ENCODE measurements at places on chromosomes 5 and 9. TPM values are rescaled to one million over a fixed set of nuclear protein-coding genes. Genes with fewer than 3 reads are reported as not detected.

GRCh38 chr5:93017849-93018248, 563.2 kb downstream of the NR2F1-AS1 start:
- H3K36me3 ChIP-seq: no peaks in the 10 kb centered on the region
- no peak overlapping the region for H3K27ac ChIP-seq
- no peaks in the 10 kb centered on the region for H3K4me1 ChIP-seq
- no peak overlapping the region for H3K4me3 ChIP-seq
- DNase-seq: no peak

C5orf47 gene
- not detected for total RNA-seq

DNA sequence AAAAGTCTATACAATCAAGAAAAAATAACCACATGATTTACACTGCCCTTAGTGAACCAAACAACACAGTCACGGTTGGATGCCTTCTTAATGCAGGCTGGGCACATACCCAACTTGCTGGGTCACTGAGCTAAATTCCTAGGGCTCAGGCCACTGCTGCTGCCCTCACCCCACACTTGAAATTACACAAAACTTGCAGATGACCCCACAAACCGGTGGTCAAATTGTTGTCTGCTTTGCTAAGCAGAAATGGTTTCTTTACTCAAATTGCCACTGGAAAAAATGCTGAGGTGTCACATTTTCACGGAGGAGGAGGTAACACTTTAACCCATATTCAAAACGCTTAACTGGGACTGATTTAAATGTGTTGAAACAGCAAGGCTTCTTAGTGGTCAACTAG, 62.4 kb downstream of the HMHB1 start:
- H3K27ac ChIP-seq: no peak overlapping the region
- DNase-seq: no peak
- H3K27me3 ChIP-seq: no peaks in the 10 kb centered on the region
- no peaks in the 10 kb centered on the region for H3K4me1 ChIP-seq
- H3K36me3 ChIP-seq: no peaks in the 10 kb centered on the region

- no peaks in the 10 kb centered on the region for H3K27me3 ChIP-seq
- no peaks in the 10 kb centered on the region for H3K4me1 ChIP-seq
- H3K36me3 ChIP-seq: no peaks in the 10 kb centered on the region
- no peak for DNase-seq
These were observed 154.5 kb downstream of the ADAMTS12 start for GRCh38 chr5:33737284-33737683.

PLAC8L1 gene
- not detected for total RNA-seq

DNA sequence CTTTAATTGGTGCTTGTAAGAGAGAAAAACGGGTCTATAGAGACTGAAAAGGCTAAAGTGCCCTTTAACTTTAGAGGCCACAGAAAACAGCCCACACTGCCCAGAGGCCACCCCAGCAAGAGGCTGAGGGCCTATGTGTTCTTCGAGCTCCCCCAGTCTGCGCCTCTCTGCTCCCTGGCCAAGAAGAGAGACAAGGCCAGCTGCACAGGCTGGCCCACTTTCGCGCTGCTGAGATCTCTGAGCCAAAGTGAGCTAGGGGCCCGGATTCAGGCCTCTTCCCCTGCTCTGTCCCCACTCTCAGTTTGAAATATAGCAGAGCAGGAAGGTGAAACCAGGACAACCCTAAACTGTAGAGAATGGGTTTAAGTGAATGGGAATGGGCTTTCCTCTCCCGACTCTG, 132.0 kb upstream of the TRIM32 start:
- no peak overlapping the region for H3K4me3 ChIP-seq
- no peaks in the 10 kb centered on the region for H3K27me3 ChIP-seq
- H3K4me1 ChIP-seq: no peaks in the 10 kb centered on the region
- no peak for DNase-seq

DNA sequence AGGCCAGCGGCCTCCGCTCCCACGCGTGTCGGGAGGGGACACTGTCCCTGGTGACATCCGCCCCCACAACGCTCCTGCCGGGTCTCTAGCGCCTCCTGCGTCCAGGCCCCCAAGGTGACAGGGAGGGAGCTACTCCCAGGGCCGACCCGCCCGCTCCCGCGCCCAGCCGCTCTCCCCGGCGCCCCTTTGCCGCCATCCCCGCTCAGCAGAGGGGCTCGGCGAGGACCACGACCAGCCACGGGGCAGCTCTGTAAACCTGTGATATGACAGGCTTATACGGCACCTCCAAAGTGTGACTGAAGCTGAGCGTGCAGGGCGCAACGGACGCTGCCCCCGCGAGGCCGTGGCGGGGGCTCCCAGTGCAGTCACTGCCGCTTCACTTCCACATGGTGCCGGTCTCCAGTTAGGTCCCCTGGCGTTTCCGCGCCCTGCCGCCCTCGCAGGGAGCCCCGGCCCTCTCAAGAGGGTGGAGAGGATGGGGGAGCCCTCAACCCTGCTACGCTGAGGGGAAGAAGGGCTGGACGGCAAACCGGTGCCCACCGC, 978 bp upstream of the ADCY2 start:
- peak overlapping the region; percentile 72 for H3K4me3 ChIP-seq
- no peaks in the 10 kb centered on the region for H3K4me1 ChIP-seq
- H3K36me3 ChIP-seq: no peaks in the 10 kb centered on the region
- peak; percentile 76 for DNase-seq
- no peak overlapping the region for H3K27ac ChIP-seq

DNA sequence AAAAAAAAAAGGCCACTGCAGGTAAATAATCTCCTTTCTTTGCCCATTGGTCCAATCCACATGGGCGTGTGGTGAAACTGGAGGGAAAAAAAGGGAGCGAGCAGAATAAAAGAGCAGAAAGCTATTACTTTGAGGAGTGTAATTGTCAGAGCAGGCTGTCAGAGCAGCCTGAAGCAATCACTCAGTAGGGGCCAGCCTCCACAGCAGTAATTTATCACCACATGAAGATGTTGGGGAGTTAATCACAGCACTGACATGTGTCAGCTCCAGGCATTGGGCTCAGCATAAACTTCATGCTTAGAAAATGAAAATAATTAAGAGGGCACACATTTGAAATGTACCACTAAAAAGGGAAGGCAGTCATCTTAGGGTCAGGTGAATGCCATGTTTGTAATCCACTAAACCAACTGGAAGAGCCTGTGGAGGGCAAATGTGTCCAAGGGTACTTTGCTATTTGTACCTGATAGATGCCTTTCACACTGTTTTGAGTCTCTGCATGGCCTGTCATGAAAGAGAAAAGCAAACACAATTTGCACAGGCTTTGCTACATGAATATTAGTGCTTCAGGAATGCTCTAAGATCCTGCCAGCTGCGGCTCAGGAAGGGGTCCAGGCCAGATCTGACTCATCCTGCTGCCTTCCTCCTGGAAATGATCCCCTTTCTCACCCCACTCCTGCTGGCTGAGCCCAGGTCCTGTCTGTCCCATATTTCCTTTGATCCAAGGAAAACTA, 2.9 kb upstream of the PTGER4 start:
- no peak overlapping the region for H3K4me3 ChIP-seq
- DNase-seq: no peak
- H3K27ac ChIP-seq: no peak overlapping the region
- no peaks in the 10 kb centered on the region for H3K4me1 ChIP-seq
- H3K27me3 ChIP-seq: no peaks in the 10 kb centered on the region

DNA sequence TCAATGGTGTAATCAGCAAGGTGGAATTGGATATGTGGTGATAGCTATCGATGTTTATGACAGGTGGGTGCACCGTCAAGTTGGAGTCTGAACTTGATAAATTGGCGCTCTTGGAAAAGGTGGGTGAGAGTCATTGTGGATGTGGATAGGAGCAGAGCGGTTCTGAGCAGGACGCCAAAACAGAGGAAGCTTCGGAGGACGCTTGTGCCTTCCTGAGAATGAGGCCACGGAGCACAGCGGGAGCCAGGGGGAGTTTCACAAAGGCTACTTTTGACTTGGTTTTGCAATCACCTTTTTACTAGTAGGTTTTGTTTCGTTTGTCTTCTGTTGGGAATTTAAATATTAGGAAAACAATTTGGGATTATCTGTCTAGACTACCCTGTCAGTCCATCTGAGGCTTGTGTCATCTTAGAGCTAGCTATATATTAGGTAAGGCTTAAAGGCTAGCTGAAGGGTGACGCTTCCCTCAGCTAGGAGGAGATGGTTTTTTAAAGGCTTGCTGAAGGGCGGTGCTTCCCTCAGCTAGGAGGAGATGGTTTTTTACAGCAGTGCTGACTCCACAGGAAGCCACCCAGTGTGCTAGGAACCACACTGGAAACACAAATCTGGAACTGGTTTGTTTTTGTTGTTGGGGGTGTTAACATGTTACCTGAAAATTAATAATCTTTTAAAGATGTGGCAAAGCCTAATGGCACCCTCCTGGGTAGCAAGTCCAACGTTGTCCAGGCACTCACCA, 142.4 kb upstream of the IRX4 start:
- DNase-seq: no peak
- H3K36me3 ChIP-seq: no peaks in the 10 kb centered on the region
- no peak overlapping the region for H3K4me3 ChIP-seq
- H3K4me1 ChIP-seq: no peaks in the 10 kb centered on the region
- H3K27ac ChIP-seq: no peak overlapping the region

DNA sequence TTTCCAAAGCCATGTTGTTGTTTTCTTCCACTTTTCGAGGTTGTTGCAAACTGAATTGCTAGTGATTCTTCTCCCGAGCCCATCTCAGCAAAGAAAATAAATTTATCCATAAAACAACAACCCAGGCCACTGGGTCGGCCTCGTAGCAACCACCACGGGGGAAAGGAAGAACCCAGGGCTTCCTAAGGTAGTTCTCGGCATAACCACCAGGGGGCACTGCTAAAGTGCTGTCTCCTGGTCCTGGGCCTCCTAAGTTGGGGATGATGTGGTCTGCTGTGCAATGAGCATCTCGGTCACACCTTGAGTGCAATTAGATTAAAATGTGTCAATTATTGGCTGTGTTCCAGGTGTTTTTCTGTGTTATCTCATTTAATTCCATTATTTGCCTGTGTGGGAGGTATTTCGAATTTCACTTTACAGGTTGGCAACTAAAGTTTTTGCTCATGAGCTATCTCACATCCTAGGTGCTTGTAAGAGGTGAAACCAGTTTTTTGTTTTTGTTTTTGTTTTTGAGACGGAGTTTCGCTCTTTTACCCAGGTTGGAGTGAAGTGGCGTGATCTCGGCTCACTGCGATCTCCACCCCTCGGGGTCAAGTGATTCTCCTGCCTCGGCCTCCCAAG, 102.8 kb upstream of the DAP start:
- no peak overlapping the region for H3K4me3 ChIP-seq
- H3K4me1 ChIP-seq: no peaks in the 10 kb centered on the region
- no peaks in the 10 kb centered on the region for H3K36me3 ChIP-seq
- no peak for DNase-seq
- H3K27ac ChIP-seq: no peak overlapping the region

DNA sequence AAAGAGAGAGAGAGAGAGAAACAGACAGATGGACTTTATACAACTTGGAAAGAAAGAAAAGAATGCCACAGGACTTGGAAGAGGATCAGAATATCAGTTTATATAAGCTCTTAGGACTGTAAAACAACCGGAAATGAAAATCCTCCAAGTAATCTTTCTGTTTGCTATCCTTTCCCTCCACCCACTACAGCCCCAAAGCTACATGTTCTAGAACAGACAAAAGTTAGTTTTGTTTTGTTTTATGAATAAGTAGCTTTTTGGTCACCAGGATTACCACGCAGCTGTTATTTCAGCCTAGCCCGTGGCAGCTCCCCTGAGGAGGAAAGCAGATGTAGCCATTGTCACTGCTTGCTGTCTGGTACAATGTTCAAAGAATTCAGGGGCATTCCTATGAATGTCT, 66.6 kb downstream of the SH3TC2 start:
- H3K27ac ChIP-seq: no peak overlapping the region
- no peaks in the 10 kb centered on the region for H3K27me3 ChIP-seq
- H3K4me3 ChIP-seq: no peak overlapping the region
- no peaks in the 10 kb centered on the region for H3K4me1 ChIP-seq

EIF4E1B gene
- not detected for total RNA-seq

Data from aorta (tissue), 5 donors.